Fibroblast of villous mesenchyme (primary cell): ENCODE measurements at places on chromosomes 4 and X.

GRCh38 chr4:23884741-23885140 lies 5.1 kb downstream of the PPARGC1A start:
- no peak for DNase-seq

DNA sequence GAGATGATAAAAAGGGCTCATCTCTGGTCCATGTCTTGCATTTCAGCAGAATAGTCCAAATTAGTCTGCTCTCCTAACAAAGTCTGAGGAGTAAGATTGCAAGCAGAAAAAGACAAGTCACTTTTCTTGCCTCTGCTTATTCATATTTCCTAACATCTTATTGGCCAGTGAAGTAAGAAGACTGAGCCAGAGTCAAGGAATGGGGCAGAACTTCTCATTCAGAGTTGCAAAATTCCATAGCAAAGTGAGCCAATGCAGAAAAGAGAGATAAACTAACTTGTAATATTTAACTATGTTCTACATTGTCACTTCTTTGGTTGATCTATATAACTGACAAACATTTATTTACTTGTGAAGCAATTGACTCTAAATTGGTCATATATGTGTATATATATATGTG lies 2304.0 kb downstream of the ARAP2 start:
- DNase-seq: peak; percentile 16

DNA sequence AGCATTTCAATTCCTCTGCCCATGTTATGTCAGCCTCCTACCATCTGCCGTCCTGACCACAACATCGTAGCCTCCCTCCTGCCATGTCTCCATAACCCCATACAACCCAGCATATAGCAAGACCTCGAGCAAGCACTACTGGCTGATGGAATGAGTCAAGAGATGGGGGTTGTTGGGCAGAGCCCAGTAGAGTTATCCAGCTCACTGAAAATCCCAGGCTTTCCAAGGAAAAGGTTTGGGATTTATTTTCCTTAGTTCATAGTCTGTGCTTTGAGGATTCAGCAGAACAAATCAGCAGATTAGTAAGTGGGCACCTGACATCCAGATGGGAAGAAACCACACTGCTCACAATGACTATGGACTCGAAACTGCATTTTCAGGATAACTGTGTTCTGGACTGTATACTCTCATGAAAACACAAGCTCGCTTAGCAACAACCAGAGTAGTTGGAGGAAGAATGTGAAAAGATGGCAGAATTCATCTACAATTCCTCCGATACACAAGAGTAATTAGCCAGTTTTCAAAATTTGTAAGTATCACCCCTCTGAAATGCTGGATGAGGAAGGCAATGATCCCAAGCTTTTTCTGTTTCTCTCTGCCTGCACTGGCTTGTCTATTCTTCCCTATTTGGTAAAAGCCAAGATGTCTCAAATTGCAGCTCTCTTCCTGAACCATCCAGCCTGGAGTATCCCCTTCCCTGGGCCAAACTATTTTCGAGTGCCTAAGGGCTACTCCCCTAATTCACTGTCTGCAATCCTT lies 186.2 kb upstream of the TBL1X start:
- no peak for DNase-seq

DNA sequence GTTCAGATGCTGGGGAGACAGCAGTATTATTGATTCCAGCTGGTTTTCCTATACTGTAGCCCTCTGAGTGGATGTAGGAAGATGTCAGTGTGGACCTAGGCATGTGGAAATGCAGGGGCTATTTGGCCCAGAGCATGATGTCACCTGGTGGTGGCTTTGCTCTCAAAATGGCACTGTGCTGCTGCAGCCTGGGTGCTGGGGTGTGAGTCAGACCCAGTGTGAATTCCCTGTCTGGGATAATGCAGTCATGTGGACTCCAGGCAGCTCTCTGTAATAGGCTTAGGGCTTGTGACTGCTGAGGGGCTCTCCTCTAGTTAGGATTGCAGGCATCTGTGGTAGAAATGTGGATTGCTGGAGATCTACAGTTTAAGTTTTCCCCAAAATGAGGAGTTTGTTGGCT lies 70.7 kb downstream of the DCAF8L2 start:
- DNase-seq: no peak

DNA sequence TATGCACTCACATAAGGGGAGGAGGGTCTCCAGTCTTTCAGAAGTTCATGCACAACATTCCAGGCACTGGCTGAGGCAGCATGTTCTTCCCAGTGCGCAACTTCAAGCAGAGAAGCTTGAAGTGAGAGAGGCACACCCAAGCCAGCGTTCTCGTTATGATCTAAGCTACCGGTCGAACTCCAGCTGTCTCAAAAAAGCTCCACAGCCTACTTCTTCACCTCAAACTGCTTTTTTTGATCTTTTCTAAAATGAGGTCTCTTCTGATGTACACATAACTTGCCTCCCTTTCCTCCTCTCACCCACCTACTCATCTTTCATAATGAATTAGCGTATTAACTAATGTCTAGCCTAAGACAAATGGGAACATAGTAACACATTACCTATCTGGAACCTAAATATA lies 25.3 kb downstream of the GPC4 start:
- DNase-seq: no peak
